Activated CD8-positive, alpha-beta memory T cell treated with anti-CD3 and anti-CD28 coated beads, Interleukin-2, amount 10 ng/mL, durations not matched to agents 7 days and 5 days (primary cell): ENCODE measurements at places on chromosomes 3 and 15. TPM values are rescaled to one million over a fixed set of nuclear protein-coding genes. Genes with fewer than 3 reads are reported as not detected.

The ADAMTS7 gene
- 0.28 TPM for total RNA-seq

The TRAIP gene
- total RNA-seq, result 27.3 TPM

The TMEM40 gene
- not detected for total RNA-seq

The FHIT gene
- 9.0 TPM for total RNA-seq

The LRRC31 gene
- total RNA-seq, result not detected

The A4GNT gene
- not detected for total RNA-seq

The COL6A6 gene
- not detected for total RNA-seq

The TM6SF1 gene
- total RNA-seq, result 22.4 TPM

The SLC22A13 gene
- 1.1 TPM for total RNA-seq

The SERPINI2 gene
- total RNA-seq, result not detected

The VILL gene
- 15.4 TPM for total RNA-seq

The ARPP21 gene
- not detected for total RNA-seq

The COLQ gene
- total RNA-seq, result 4.7 TPM

The GHRL gene
- not detected for total RNA-seq

The TPRA1 gene
- total RNA-seq, result 34.5 TPM

The ZMAT3 gene
- total RNA-seq, result 15.1 TPM

The EOMES gene
- 7.3 TPM for total RNA-seq

The SOX2 gene
- not detected for total RNA-seq

The KCTD6 gene
- total RNA-seq, result 6.4 TPM

The KLF15 gene
- total RNA-seq, result not detected

The FOXL2NB gene
- total RNA-seq, result not detected

The TOP2B gene
- 128 TPM for total RNA-seq
